Astrocyte of the spinal cord (primary cell): ENCODE measurements at places on chromosomes 5 and 9.
A peak's percentile ranks its signal among the peaks of the same experiment; 100 is the strongest.

- DNase-seq: no peak
These were observed 4.4 kb upstream of the SLIT3 start for GRCh38 chr5:169305366-169305765.

- no peak for DNase-seq
These were observed 20.4 kb downstream of the ROPN1L start for GRCh38 chr5:10461904-10462555.

- DNase-seq: no peak
These were observed 24.6 kb upstream of the GPR21 start for GRCh38 chr9:123008909-123009308.

GRCh38 chr5:174849426-174849825, 125.0 kb downstream of the MSX2 start:
- no peak for DNase-seq

- no peak for DNase-seq
These were observed 68.3 kb downstream of the SMARCA2 start for GRCh38 chr9:2083479-2083878.

DNA sequence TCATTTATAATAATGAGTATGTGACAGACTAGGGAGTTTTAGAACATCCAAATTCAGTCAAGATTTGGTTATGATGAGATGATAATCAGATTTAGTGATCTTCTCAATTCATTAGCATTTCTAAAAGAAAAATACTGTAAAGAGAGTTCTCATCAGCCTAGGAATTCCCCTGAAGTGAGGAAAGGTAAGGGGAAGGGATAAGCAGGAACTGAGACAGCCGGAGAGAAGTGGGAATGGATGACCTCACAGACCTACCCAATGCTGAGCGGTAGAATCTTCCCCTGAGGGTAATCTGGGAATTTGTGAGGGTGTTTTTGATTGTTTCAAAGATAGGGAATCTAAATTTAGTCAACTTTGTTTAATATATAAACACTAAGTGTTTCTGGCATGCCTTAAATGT, 16.7 kb upstream of the GPBP1 start:
- DNase-seq: no peak

DNA sequence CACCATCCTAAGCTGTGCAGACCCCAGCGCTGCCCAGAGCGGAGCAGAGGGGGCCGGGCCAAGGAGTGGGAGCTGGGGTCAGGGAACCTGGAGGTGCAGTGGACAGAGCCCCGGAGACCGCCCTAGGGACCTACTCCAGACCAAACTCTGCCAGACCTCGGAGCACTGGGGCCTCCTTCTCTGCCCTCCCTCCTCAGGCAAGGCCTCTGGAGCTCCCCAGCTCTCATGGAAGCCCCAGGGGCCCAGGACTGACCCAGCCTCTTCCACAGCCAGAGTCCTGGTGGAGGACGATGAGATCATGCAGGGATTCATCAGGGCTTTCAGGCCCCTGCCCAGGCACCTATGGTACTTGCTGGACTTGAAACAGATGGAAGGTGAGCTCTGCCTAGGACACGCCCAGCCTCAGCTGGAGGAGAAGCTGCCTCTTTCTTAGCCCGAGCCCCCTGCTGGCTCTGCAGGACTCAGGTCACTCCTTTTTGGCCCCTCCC, 3.6 kb downstream of the PAEP start:
- no peak for DNase-seq

GRCh38 chr9:114538241-114538640, 33.0 kb upstream of the WHRN start:
- DNase-seq: no peak

- no peak for DNase-seq
These were observed 133.2 kb downstream of the PARP8 start for GRCh38 chr5:50799596-50799995.

- DNase-seq: no peak
These were observed 6.4 kb downstream of the ENTREP1 start for GRCh38 chr9:69331444-69331843.

DNA sequence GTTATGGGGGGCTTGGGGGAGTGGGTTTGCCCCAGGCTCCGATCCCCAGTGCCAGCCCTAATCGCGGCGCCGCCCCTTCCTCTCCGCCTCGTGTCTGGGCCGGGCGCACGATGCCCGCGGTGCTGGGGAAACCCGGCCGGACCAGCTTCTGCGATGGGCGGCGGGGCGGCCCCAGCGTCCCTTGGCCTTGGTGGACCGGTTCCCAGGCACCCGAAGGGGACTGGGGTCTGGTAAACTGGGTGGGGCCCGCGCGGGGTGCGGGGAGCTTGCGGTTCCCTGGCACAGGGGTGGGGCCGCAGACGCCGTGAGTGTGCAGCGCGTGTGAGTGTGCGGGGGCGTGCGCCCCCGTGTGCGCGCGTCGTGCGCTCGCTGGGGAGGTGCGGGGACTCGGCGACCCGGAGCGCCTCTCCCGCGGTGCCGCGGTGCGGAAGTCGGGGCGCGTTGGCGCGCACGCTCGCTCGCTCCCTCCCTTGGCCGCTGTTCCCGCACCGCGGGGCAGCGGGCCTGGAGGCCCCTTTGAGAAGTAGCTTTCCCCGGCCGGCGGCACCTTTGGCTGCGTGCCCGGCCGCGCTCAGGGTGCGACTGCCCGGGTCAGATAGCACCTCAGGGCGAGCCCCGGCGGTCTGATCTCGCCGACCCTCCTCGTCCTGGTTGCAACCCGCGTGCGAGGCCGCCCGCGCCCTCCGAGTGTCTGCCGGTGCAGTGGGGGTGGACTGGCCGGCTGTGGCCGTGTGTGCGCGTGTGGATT, 568 bp downstream of the MACIR start:
- peak; percentile 52 for DNase-seq

DNA sequence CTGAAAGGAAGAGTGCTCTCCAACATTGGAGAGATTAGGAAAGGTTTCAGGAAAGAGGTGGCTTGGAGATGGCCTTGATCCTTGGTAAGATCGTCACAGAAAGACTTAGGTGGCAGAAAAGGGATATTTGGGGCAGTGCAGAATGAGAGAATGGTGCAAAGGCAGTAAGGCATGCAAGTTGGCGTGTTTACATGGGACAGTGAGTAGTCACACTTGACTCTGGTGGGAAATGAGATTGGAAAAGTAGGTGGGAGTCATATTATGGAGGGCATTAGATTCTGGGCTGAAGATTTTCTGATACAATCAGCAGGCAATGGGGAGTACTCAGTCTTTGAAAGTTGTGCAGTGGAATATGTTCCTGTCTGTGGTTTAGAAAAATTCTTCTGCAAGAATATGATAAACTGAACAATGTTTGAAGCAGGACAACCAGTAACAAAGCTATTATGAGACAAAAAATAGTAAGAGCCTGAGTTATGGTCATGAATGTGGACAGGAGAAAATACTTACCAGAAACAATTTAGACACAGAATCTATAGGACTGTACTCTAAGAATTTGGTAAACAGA, 76.2 kb upstream of the ANKRD55 start:
- DNase-seq: no peak

DNA sequence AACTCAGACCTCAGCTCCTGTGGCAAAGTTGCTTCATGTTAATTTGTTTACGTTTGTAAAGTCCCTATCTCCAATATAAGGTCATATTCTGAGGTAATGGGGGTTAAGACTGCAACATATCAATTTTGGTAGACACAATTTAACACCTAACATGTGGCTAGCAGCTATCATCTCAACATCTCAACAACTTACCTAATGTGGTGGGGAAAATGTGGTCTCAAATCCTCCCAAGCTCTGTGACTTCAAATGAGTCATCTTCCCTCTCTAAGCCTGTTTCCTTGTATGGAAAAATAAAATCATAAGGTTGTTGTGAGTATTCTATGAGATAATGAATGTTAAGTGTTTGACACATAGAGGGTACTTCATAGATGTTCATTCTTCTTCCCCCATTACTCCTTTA, 443.3 kb downstream of the CDK5RAP2 start:
- DNase-seq: no peak

- DNase-seq: no peak
These were observed 145.3 kb upstream of the RASEF start for GRCh38 chr9:83208065-83208850.

GRCh38 chr5:42592401-42593140, 164.0 kb upstream of the CCDC152 start:
- DNase-seq: no peak

DNA sequence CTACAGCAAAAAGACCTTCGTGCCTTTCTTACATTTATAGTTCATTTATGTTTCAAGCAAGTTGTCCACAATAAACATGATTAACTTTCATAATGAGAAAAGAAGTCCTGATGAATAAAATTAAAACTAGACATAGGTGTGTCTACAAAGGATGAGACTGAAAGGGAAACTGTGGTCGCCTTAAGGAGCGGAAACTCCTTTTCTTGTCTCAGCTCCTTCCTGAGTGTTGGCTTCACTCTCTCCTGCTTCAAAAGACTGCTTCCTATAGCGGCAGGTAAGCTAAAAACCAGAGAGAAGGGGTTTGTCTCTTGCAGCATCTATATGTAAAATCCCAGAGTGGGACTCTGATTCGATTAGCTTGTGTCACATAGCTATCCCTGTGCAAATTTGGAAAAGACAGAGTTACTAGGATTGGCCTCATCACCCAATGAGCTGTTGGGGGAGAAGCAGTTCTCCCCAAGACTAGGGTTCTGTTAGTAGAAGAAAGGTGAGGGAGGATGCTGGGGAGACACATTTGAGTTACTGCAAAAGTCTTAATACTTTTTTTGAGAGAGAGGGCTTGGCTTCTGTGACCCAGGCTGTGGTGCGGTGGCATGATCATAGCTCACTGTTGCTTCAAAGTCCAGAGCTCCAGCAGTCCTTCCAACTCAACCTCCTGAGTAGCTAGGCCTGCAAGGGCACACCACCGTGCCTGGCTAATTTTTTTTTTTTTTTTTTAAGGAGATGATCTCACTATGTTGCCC, 16.8 kb upstream of the CTSL start:
- DNase-seq: no peak

- DNase-seq: no peak
These were observed 126.1 kb upstream of the PITX1 start for GRCh38 chr5:135160036-135160675.

DNA sequence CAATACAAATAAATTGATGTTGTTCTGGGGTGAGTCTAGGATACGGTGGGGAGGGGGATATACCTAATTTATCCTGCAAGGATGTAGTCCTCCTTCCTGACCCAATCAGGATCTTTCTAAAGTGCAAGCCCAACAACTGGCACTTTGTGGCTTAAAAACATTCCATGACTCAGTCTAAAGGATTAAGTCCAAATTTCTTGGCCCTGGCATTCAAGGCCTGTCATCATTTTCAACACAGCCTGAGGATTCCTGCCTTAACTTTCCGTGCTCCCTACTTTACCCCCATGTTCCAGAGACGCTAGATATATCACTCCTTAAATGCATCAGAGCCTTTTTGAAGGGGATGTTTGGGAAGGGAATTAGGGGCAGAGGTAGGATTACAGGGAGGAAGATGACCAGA, 1.0 kb downstream of the FAM221B start:
- DNase-seq: peak; percentile 40

GRCh38 chr9:75186767-75187380, 98.6 kb downstream of the OSTF1 start:
- peak; percentile 43 for DNase-seq

GRCh38 chr5:99104538-99105132, 175.8 kb upstream of the CHD1 start:
- peak; percentile 53 for DNase-seq

- DNase-seq: no peak
These were observed 377.4 kb downstream of the PDE4D start for GRCh38 chr5:59516161-59516560.

- DNase-seq: no peak
These were observed 15.3 kb downstream of the HNRNPH1 start for GRCh38 chr5:179608131-179608581.

GRCh38 chr5:2166306-2166978, 283.7 kb upstream of the IRX4 start:
- no peak for DNase-seq

DNA sequence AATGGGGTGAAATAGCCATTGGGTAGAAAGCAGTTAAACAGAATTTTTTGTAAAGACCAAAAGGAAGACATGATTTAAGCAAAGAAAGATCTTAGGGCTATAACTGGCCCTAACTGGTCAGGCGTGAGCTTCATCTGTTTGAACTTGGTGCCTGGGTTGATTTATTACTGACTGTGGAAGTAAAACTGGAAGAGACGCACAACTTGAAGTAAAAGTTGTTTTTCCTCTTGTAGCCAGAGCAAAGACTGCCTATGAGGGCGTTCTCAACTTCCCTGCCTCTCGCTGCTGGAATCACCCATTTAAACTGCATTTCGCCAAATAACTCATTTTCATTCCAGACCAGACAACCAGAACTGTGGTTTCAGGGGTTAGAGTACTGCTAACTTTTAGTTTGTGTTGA, 1.5 kb downstream of the THBS4 start:
- DNase-seq: no peak

DNA sequence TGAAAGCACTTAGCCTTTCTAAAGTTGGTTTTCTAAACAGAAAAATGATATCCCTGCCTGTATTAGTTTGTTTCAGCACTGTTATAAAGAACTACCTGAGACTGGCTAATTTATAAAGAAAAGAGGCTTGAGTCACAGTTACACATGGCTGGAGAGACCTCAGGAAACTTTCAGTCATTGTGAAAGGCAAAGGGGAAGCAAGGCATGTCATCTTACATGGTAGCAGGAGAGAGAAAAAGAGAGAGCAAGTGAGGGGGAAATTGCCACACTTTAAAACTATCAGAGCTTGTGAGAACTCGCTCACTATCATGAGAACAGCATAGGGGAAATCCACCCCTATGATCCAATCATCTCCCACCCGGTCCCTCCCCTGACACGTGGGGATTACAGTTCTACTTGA, 64.9 kb downstream of the FAM170A start:
- no peak for DNase-seq

DNA sequence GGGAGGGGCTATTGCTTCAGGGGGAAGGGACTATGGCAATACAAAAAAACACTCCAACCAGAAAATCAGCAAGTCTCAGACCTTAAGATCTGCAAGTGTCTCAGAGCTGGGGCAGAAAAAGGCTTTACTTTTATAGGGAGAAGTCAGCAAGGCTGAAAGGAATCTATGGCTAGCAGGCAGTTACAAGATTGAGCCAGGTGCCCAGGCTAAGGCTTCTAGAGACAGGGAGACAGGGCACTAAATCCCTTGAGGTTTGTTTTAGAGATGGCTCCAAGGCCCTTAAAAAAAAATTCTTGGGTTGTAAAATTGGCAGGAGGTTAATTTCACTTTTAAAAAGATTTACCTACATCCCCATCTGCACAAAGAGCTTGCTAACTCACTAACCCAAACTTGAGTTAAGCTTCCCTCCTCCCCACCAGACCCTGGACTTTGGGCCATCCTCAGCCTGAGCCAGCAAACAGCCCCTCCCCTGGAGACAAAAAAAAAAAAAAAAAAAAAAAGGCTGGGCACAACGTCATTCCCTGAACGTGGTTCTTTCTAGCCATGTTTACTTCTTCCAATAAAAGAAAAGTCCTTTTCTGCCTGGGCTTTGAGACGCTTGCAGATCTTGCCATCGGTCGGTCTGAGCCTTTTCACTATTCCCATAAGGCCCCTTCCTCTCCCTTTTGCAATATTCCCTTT, 17.9 kb downstream of the NIPAL4 start:
- DNase-seq: no peak

GRCh38 chr9:35870351-35870923, at the start of gene OR13J1:
Gene OR13J1 (minus strand): TSS chr9:35870401. CDS start chr9:35870401, 0 bp downstream.
- DNase-seq: no peak

GRCh38 chr5:83787631-83788030, 67.0 kb upstream of the HAPLN1 start:
- DNase-seq: no peak
